Endodermal cell (in vitro differentiated cells): ENCODE measurements at places on chromosomes 4 and X. TPM values are rescaled to one million over a fixed set of nuclear protein-coding genes. Genes with fewer than 3 reads are reported as not detected.

ANKRD50 gene
- 21.1 TPM in 2 replicates for total RNA-seq

DNA sequence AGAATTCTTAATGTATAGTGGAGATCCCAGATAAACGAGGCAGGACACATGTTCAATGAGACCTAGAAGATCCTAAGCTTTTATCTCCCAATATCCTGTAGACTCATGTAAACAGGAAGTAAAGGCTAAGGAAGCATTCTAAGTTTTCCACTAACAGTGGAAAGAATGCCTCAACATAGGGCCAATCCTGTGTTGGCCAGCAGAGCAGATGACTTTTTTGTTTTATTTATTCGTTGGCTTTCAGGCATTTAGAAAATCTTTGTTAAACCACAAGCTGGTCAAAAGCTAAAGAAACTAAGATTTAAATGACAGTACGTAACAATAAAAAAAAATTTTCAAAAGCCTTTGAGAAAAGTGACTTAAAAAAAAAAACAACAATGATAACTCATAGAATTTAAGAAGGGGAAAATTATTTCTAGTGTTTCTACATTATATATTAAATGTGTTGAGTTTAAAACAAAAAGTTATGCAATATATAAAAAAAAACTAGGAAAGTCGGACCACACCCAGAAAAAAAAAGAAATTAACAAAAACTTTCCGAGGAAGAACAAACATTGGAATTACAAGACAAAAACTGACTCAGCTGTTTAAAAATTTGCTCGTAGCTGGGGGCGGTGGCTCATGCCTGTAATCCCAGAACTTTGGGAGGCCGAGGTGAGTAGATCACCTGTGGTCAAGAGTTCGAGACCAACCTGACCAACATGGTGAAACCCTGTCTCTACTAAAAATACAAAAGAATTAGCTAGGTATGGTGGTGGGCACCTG is 759.3 kb downstream of the FSTL5 start:
- no peak overlapping the region for H3K27ac ChIP-seq
- H3K27me3 ChIP-seq, result no peaks in the 10 kb centered on the region
- no peaks in the 10 kb centered on the region for H3K36me3 ChIP-seq

DNA sequence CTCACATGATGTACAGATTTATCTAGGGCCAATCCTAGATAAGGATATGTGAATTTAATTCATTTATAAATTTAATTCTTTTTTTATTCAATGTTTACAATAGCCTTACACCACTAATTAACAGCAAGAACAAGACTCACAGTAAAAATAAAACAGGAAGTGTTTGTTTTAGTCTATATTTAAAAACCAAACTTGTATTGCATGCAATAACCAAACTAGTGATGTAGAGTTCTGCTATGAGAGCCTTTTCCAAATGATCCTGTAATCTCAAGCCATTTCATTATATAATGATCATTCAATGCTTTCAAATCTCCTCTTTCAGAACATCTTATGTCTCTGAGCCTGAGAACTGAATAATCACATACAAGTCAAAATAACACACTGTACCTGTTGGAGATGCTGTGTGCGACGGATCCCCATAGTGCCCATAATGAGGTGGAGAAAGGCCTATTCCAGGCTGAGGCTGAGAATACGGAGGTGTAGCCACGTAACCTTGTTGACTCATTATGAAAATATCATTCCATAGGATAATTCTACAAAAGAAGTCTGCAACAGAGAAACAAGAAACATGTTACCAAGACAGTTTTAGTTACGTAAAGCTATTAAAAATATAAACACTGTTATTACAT is 2.6 kb downstream of the SEC24D start:
- H3K4me3 ChIP-seq, result peak overlapping the region; percentile 94
- peaks cover 47% of the 10 kb centered on the region for H3K36me3 ChIP-seq
- DNase-seq, result no peak
- H3K27ac ChIP-seq, result no peak overlapping the region
- no peaks in the 10 kb centered on the region for H3K4me1 ChIP-seq

GRCh38 chr4:150415213-150415612 is 166.7 kb upstream of the MAB21L2 start:
- no peaks in the 10 kb centered on the region for H3K4me1 ChIP-seq
- DNase-seq, result no peak
- H3K27ac ChIP-seq, result no peak overlapping the region
- no peaks in the 10 kb centered on the region for H3K27me3 ChIP-seq
- peaks cover 10% of the 10 kb centered on the region for H3K36me3 ChIP-seq

ANKRD37 gene
- 0.34 to 472 TPM (median 0.95 TPM) in 3 replicates for total RNA-seq

DNA sequence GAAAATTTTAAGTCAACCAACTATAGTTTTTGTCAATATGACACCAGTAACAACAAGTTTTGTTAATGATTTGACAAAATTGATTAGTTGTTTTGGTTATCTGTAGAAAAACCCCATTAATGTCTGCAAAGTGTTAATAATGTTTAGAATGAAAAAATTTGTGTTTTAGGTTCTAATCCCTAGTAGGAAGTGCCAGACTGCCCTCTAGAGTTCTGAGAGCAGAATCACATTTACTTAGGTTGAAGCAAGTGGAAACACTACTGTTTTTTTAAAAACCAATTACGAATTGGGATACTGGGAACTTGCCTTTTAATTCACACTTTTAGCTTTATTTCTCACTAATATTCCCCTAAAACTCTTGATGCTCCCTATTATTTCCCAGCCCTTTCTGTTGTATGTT is 101.1 kb upstream of the CYLC1 start:
- H3K4me1 ChIP-seq, result no peaks in the 10 kb centered on the region
- H3K27ac ChIP-seq, result no peak overlapping the region
- no peak overlapping the region for H3K4me3 ChIP-seq
- no peaks in the 10 kb centered on the region for H3K36me3 ChIP-seq
- DNase-seq, result no peak
